ENCODE measurements at places on chromosomes 5 and 9.

DNA sequence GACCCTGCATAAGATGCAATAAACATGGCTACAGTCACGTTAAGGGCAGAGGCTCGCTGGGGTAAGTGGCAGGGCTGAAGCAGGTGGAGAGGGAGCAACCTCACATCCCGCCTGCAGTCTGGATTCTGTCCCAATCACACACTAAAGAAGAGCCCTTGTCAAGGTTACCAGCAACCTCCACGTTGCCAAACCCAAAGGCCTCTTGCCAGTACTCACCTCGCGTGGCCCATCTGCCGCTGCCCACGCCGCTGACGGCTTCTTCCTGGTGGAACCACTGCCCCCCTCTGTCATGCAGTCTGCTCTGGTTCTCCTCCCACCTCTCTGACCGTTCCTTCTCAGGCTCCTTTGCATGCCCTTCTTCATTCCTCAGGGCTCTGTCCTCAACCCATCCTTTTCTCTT is 8.8 kb downstream of the AQP7 start:
- no peak for DNase-seq

- DNase-seq: no peak
Measured at GRCh38 chr9:3173374-3173773, 329.5 kb upstream of the PUM3 start.

- DNase-seq: no peak
Measured at GRCh38 chr9:129612123-129612522, 8.8 kb downstream of the C9orf50 start.

- no peak for DNase-seq
Measured at GRCh38 chr5:116303340-116303739, 218.5 kb downstream of the COMMD10 start.

DNA sequence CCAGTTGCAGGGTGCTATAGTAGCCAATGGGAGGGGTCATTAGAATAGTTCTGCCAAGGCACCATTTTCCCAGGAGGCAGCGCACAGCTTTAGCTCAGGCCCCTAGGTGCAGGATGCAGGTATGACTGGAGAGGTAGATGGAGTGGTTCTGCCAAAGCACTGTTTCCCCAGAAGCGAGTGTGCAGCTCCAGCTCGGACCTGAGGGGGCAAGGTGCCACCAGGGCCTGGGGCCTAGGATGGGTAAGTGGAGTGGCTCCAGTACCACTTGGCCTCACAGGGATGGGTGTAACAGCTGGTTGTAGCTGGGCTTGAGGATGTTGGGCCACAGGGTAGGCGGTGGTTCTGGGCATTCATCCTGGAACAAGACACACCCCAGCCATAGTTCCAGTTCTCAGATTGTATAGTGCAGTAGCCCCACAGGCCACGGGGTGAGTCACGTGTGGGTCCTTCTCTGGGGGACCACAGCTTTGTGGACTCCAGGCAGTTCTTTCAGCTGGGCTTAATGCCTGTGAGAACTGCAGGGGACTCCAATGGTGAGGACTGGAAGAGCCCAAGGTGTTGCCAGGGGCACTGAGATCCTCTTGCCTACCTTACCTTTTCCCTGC is 185.5 kb upstream of the ANKH start:
- DNase-seq: no peak

DNA sequence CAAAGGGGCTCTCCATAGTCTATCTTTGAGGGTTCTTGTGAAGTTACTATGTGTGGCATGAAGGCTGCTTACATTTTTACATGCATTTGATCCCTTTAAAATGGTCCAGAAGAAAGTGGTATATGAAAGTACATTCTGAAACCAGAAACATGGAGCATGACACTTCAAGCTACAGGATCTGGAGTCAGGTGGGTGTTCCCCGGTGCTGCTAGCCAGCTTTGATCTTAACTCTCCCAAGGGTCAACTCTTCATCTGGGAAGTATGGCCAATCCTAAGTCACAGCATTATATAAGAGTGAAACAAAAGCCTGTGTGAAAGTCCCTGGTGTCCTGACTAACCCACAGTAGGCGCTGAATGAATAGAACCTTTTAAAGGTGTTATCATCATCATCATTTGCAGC is 91.0 kb upstream of the TAS2R1 start:
- DNase-seq: no peak

- no peak for DNase-seq
Measured at GRCh38 chr5:135139381-135140134, 105.5 kb upstream of the PITX1 start.

DNA sequence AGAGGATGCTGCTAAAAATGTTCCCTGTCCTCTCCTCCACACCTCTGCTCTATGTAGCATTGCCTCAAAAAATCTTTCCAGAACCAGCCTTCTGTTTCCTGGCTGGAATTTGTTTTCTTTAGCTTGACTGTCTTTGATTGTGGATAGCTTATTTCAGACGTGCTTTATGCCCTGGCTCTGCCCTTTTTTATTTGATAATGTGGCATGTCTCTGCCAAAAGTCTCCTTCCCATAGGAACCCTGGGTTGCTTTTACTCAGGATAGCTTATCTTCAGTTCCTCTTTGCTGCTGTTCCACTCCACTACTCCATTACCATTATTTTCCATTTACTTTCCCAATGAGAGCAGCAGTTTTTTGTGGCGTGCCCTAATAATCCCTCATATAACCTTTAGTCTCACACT is 885 bp upstream of the TMEM252 start:
- DNase-seq: no peak

- no peak for DNase-seq
Measured at GRCh38 chr9:35972093-35972492, 14.1 kb upstream of the OR2S2 start.

DNA sequence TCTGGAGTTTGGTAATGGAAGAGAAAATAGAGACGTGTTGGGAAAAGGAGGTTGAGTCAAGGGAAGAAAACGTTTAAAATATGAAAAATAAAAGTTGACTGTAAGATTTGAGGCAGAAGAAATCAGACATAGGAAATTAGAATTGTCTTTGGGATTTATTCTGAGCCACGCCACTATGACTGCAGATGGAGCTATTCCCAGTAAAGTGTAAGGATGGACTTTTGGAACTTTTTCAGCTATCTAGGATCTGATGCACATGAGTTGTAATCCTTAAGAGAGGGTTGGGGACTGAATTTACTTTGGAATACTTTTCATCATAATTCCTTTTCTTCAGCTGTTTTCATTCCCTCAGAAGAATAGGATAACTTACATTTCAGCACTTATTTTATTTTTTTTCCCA is 336.7 kb downstream of the FAM170A start:
- DNase-seq: no peak

DNA sequence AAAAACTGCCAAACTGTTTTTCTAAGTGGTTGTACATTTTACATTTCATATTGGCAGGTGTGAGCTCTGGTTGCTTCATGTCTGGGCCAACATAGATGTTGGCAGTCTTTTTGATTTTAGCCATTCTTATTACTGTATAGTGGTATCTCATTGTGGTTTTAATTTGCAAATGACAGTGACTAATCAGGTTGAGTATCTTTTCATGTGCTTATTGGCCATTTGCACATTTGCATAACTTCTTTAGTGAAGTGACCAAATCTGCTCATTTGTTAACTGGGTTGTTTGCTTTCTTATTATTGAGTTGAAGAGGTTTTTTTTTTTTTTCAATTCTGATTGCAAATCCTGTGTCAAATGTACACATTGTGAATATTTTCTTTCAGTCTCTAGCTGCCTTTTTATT is 36.9 kb upstream of the MSX2 start:
- DNase-seq: no peak

GRCh38 chr9:78903581-78903980 is 606.7 kb downstream of the PSAT1 start:
- no peak for DNase-seq

GRCh38 chr9:136961279-136962065 is 9.4 kb downstream of the LCN12 start:
- DNase-seq: no peak

DNA sequence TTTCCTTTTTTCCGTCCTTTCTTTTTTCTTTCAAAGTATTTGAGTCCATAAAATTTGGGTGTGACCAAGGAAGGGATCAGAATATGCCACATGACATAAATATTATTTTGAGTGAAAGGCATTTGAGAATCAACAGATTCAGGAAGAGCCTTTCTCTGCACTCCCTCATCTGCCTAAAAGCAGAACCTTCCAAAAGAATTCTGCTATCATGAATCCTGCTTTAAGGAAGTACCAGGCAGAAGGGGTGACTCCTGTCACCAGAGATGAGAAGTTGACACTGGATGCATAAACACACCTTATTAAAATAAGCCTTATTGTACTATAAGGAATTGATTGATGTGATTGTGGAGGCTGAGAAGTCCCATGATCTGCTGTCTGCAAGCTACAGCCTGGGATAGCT is 196.7 kb downstream of the SREK1 start:
- no peak for DNase-seq

GRCh38 chr5:123170816-123171215 is 81.8 kb downstream of the PRDM6 start:
- no peak for DNase-seq

DNA sequence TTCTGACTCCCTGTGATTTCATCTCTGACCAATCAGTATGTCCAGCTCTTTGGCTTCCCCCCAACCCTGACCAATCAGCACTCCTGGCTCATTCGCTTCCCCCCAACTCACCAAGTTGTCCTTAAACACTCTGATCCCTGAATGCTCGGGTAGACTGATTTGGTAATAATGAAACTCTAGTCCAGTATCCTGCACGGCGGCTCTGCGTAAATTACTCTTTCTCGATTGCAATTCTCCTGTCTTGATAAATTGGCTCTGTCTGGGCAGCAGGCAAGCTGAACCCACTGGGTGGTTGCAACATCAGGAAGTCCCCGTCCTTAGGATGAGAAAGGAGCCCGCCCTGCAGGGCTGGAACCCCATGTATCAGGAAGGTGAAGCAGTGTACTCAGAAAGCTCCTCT is 10.4 kb downstream of the FCN2 start:
- DNase-seq: no peak

- DNase-seq: no peak
Measured at GRCh38 chr9:91362051-91362611, 413 bp upstream of the AUH start.

DNA sequence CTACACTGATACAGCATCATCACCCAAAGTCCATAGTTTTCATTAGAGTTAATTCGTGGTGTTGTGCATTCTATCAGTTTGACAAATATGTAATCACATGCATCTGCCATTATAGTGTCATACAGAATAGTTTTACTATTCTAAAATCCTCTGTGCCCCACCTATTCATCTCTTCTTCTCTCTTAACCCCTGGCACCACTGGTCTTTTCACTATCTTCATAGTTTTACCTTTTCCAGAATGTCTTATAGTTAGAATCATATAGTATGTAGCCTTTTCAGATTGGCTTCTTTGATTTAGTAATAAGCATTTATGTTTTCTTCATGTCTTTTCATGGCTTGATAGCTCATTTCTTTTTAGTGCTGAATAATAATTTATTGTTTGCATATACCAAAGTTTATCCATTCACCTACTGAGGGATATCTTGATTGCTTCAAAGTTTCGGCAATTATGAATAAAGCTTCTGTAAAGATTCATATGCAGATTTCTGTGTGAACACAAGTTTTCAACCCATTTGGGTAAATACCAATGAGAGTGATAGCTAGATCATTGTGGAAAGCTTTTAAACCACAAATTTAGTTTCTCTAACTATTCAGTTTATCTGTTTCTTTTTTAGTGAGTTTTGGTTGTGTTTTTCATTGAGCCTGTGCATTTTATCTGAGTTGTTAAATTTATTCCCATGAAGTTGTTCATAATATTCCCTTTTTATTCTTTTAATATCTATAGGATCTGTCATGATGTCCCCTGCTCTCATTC is 84.9 kb downstream of the RALGPS1 start:
- DNase-seq: no peak

- DNase-seq: no peak
Measured at GRCh38 chr5:25255128-25255527, 610.4 kb upstream of the CDH10 start.

- no peak for DNase-seq
Measured at GRCh38 chr5:95076395-95077185, 208.3 kb downstream of the MCTP1 start.

DNA sequence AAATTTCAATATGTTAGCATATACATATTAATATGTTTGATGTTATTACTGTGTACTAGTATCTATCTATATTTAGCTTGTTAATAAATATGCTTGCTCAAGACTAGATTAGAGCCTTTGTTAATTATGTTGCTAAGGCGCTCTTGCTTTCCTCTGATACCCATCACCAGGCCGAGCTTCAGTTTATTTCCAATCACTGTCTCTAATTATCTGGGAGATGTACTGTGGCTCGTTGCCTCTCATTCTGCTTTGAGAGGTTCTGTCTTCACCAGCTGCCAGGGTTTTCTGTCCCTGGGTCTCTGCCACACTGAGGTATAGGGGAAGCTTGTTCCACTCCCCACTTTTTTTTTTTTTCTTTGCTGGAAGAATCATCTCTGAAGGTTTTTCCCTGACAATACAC is 21.0 kb upstream of the TAF11L2 start:
- DNase-seq: no peak

DNA sequence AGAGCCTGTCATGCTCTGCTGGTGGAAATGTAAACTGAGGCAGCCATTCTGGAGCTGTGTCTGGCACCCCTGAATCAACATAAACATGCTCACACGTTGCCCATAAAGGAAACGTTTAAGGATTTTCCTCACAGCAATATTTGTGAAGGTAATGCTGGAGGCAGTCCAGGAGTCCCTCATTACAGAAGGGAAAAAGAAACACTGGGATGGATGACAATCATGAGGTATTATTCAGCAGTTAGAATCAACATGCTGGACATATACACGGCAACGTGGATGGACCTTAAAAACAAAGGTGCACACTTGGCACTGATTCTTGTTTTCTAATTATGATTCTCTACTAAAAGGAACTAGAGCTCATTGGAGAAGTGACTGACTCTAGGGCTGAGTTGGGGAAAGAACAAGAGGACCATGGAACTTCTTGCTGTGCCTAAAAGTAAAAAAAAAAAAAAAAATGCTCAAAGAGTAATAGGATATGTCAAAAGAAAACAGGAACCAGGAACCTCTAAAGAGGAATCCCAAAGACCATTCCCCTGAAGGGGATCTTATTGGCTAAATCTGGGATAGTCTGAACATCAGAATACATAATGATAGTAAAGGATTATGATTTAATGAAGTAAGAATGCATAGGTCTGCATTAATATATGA is 18.6 kb downstream of the B4GALT1 start:
- no peak for DNase-seq

DNA sequence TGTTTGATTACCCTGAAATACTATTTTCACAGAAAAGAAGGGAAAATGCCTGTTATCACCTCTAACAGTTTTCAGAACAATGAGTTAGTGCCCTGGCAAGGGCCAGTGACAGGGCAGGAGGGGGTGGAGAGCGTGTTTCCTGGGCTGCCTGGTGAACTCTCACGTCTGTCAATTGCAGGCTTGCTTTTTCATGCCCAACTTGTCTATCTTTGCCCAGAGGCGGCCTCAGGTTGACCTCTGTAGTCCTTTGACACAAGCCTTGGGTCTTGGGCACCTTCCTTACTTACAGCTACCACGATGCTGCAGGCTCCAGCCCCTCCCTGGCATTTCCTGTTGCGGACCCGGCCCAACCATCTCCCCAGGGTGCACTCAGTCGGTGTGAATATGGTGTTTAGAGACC is 2.2 kb upstream of the CEL start:
- no peak for DNase-seq

DNA sequence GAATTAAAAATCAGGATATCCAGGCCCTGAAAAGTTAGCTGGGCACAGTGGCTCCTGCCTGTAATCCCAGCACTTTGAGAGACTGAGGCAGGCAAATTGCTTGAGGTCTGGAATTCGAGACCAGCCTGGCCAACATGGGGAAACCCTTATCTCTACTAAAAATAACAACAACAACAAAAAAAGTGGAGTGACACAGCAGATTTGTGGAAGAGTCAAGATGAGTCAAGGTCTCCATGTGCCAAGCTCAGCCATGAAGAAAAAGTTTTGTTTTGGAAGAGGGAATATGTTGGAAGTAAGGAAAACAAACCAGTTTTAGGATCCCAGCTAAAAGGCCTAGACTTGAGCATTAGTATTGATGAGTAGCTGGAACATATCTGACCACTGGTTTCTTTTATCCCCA is 14.7 kb downstream of the LRRC70 start:
- DNase-seq: no peak

Data from stimulated activated effector memory CD8-positive, alpha-beta T cell treated with anti-CD3 and anti-CD28 coated beads, Interleukin-12 subunit alpha, Interleukin-12 subunit beta, amount 100 ng/mL, for 72 hours (primary cell).